ENCODE measurements at places on chromosomes 7 and 10.

GRCh38 chr10:33248638-33249037 lies 85.8 kb downstream of the NRP1 start:
- DNase-seq, result peak; percentile 30

DNA sequence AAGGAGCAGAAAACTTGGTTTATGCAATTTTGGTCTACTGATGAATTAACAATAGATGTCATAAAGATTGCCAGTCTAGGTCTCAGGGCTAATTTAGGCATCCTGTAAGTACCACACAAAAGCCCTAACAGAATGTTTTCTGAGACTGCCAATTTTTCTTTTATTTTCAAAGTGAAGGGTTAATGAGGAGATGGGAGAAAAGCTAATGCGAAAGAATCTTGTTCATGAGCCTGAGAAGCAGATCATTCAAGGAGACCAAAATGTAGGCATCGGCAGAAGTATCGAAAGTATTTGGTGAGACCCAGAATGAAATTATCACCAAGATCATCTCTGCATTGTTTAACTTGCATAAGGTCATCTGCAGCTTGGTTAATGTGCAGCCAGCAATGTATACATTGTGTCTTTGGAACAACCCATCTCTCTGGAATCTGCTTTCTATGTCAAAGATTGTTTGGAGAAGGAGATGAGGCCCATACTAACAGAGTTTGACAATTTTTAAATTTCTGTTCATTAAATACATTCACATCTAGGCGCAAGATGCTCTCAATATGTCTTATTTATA lies 163.3 kb upstream of the GLI3 start:
- DNase-seq, result no peak

DNA sequence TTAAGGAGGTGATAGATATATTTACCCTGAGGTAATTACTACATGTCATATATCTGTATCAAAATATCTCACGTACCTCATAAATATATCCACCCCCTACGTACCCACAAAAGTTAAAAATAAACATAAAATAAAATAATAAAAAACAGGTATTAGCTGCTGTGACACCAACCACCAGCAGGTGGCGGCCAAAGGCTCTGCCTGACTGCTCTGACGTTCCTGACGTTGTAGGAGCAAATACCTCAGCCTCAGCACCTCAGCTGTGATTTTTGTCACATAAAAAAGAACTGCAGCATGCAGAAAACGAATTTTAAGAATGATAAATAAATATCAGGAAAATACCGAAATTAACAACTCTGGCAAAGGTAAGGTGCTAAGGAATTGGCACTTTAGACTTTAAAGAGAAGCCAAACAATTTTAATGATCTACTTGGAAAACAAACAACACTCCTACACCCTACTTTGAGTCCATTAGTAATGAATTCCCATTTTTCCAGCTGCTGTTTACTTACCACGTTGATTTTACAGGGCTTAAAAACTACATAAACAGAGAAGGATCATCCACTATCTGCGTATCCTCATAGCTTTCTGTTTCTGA lies 125.4 kb upstream of the TARP start:
- peak; percentile 35 for DNase-seq

DNA sequence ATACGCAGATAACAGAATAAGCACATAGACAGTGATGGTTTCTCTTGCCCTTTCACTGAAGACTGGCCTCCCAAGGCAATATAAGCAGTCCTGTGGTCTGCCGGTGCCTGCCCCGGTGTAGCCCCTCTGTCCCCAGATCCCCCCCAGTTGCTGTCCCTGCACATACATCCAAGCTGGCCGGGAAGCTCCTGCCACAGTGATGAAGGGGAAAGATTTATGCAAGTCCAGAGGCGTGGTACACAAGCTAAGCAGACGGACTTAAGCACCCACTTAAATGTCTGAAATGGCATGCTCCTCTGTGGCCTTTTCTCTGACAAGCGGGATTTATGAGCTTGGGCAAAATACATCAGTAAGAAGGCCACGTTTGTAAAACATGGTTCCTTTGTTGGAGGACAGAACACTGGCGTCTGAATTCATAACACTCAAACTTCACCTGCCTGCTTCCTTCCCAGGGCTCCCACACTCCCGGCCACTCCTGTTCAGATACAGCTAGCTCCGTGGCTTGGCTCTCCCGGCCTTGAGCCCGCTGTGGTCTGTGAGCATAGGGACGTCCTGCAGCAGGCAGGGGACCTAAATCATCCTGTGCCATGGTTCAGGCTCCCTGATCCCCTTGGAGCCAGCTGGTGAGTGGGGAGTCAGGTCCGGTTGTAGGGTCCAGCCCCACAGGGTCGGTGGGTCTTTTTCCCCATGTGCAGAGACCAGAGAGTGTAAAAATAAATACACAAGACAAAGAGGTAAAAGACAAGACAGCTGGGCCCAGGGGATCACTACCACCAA lies 61.7 kb upstream of the PPP2R2D start:
- DNase-seq, result no peak

DNA sequence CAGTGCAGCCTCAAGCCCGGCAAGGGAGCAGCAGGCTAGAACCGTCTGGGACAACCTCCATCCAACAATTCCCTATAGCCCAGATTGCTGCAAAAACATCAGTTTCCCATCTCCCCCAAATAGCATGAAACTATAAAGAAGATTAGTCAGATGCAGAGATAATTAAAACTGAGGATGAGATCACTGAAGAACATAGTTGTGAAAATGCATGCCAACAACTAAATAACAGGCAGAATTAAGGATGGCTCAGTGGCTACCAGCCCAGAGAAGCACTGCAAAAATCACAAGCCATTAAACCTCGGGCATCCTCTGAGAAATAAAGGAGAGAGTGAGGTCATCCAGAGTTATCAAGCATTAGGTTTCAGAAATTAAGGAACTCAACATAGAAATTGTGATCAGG lies 427.1 kb downstream of the TNS3 start:
- no peak for DNase-seq

DNA sequence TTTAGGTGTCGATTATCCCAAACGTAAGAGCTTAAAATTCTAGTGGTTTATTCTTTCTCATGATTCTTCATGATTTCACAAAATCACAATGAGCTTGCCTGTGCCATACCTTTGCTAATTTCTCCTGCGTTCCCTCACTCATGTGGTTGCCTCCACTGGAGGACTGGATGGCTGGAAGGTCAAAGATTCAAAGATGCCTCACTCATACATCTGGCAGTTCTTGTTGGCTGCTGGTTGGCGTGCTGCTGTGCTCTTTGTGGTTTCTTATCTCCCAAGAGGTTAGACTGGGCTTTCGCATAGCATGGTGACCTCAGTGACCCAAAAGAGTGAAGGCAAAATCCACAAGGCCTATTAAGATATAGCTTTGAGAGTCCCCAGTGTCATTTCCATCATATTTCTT lies 877.6 kb upstream of the AUTS2 start:
- no peak for DNase-seq

- DNase-seq, result no peak
Observed at GRCh38 chr7:100088095-100088620, 611 bp upstream of the COPS6 start.

DNA sequence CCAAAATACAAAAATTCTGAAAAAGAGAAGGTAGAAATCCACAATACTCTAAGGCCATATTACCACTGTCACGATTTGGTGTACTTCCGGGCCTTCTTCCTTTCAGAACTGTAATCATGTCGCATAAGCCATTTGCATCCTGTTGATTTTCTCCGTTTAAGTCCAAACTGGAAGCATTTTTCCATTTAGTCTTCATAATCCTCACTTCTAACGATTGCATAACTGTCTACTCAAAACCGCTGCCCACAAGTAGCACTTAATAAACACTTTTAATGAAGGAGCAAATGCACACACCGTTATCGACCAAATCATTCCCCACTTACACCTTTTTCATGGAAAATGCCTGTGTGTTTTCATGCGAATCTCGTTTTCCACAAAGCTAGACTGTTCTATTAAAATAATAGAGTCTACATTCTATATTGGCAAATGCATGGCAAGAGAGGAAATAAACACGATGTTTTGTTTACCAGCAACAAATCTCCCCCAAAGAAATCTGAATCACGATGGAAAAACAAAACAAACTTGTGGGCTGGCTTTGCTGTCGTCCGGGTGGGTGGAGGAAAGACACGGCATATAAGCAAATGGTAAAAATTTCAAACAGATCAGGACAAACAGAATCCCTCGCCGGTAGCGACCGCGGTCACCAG lies 1.0 kb downstream of the ATE1 start:
- peak; percentile 30 for DNase-seq

DNA sequence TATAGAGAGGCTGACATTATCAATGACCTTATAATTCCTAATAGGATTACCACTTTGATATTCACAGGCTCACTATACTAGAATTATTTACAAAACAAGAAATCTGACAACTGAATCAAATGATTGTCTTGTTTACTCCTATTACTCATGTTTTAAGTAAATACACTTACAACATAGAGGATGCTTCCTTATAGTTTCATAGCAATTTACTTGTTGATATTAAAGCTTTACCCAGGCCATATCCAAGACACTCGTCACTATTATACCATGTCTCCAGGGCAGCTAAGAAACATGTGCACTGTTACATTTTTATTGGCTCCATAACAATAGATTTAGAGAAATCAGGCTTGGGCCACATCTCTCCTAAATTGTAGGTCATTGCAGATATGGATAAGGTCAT lies 276.9 kb downstream of the HGF start:
- DNase-seq, result no peak

DNA sequence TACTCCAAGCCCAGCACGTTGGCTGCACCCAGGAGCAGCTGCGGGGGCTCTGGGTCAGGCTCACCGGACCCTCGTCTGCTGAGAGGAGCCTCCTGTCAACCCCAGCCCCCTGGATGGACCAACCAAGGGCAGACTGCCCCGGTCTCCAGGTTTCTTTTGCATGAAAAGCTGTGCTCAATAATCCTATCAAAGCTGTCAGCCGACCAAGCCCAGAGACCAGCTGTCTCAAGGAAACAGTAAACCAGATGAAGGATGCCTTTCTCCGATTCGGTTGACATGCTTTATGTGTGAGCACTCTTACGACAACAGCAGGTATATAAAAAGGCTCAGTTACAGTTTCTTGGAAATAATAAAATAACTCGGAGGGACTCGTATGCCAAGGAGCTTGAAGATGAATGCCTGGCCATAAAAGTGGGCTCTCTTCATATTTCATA lies 71.6 kb upstream of the BAIAP2L1 start:
- DNase-seq, result no peak

DNA sequence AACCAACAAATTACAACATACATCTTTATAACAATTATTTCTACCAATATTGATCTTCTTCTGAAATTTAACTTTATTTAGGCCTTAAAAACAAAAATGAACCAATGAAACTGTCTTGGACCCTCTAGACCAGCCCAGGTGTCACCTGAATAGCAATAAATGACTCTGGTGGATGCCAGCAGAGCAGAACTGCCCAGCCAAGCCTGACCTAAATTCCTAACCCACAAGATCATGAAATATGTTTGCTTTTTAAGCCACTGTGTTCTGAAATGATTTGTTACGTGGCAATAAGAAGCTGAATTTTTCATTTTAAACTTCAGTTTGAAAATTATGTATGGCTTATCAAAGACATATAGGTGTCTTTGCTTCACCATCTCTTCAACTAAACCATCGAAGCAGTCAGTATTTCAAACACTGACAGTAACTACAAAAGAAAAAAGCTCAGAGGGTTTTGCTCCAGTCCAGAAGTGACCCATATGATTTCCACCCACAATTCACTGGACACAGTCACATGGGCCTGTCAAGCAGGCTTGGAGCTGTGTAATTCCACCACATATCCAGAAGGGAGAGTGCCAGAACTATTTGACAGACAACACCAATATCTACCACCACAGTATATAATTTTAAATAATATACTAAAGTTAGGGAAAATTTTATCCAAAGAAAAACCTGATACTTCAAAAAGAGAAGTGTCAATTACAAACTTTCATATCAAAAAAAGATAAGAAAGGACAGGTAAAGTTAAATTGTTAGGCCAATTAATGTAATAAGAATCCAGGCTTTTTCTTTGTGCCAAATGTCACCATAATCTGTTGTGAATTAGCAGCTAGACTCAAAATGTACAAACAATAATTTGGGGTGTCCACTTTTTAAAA lies 94.5 kb downstream of the KMT2C start:
- peak; percentile 69 for DNase-seq

DNA sequence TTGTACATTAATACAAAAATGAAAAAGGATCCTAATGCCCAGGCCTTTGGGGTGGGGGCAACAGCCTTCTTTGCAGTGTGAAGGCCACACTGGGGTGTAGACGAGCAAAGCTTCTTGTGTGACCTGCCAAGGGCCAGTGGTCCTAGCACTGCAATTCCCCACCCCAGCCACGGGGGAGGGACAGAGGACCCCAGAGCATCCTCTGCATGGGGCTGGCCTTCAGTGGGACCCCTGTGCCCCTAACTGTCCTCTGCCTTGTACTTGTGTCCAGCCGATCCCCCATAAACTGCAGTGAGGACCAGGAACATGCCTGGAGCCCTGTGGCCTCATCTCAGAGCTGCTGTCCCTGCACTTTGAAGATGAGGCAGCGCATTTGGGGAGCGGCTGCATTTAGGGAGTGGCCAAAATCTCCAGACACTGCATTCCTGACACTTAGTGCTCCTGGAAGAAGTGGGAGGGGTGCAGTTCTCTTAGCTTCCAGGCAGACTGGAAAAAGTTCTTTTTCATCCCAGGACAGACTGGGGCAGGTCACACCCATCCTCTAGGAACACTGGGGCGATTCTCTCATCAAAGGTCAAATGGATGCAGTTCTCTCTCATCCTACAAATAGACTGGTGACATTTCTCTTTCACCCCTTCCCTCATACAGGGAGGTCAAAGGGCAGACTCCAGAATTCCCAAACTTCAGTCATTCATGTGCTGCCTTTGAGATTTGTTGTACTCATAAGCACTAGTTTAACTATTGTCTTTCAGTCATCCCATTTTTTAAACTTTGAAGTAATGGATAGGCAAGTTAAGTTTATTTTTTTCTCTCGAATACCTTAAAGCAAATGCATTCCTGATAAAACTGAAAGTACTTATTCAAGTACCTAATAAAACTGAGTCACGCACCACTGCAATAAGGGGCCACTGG lies 922 bp upstream of the MYO1G start:
- peak; percentile 56 for DNase-seq

- DNase-seq, result no peak
Observed at GRCh38 chr10:129411772-129412171, 55.3 kb upstream of the MGMT start.

- no peak for DNase-seq
Observed at GRCh38 chr7:13987395-13987794, 2.1 kb downstream of the ETV1 start.

GRCh38 chr10:104127411-104127810 lies 5.4 kb downstream of the SFR1 start:
- DNase-seq, result no peak

- peak; percentile 55 for DNase-seq
Observed at GRCh38 chr7:13981070-13981469, 8.4 kb downstream of the ETV1 start.

Measured in hepatic stellate cell (primary cell).